ENCODE measurements at places on chromosomes 7 and 10.

DNA sequence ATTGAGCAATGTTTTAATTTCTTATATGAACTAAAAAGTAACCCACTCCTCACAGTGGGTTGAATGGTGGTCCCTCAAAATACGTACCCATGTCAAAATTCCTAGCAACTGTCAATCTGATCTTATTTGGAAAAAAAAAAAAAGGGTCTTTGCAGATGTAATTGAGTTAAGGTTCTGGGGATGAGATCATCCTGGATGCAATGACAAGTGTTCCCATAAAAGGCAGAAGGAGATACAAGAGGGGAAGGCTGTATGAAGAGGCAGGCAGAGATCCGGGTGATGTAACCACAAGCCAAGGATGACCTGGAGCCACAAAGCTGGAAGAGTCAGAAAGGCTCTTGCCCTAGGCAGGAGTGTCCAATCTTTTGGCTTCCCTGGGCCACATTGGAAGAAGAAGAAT lies 516.3 kb upstream of the MKI67 start:
- no peak for DNase-seq

DNA sequence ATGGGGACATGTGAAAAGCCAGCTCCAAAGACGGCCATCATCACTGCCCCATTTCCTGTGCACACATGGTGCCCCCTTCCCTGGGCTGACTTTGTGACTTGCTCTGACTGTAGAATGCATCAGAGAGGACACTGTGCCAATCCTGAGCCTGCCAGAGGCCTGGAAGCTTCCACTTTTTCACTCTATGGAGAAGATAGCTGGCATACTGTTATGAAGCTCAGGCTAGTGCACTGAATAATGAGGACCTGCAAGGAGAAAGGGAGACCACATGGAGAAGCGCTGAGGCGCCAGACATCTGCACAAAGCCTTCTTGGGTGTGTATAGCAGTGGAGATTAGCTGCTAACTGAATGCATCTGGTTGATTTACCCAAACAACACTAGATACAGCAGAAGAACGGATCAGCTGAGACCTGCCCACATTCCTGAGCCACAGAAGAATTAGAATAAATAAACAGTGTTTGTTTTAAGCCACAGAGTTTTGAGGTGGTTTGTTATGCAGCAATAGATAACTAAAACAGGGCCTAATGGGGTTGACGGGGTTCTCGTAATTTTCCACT lies 58.9 kb upstream of the C10orf90 start:
- DNase-seq = no peak

GRCh38 chr10:43222210-43222720 lies 44.6 kb downstream of the RASGEF1A start:
- DNase-seq = no peak

- no peak for DNase-seq
Observed at GRCh38 chr7:3301449-3301731, 338 bp downstream of the SDK1 start.

GRCh38 chr10:35926846-35927245 lies 284.8 kb upstream of the FZD8 start:
- no peak for DNase-seq

DNA sequence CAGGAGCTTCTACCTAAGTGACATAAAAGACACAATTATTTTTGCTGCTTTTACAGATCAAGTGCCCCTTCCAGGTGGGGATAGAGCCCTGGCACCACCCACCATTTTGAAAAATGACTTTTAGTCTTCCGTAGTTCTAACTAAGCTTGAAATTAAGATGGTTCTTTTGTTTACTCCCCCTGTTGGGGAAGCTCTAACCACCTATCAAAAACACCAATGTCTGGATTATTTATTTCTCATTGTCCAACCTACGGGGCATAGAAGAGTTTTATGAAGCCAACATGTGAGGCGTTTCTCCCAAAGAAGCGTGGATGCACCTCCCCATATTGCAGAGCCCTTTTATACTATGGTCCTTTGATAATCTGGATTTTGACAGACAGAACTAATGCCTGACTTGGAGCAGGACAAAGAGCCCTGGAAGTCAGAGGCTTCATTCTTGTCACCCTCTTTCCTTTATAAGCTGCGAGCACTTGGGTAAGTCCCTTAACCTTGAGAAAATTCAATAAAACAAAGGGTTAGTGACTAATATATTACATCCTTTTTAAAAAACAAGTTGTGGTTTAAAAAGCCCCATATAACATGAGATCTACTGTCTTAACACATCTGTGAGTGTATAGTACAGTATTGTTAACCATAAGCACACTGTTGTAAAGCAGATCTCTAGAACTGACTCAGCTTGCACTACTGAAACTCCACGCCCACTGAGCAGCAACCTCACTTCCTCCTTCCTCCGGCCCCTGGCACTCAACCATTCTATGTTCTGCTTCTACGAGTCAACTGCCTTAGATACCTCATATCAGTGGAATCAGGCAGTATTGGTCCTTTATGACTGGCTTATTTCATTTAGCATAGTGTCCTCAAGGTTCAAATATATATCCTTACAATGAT lies 67.5 kb downstream of the ATXN7L1 start:
- no peak for DNase-seq

All from NCI-H526 (cell line).